Activated effector memory CD4-positive, alpha-beta T cell treated with anti-CD3 and anti-CD28 coated beads, Interleukin-2, amount 50 U/mL, for 16 hours (primary cell): ENCODE measurements at places on chromosomes 16 and 17.

DNA sequence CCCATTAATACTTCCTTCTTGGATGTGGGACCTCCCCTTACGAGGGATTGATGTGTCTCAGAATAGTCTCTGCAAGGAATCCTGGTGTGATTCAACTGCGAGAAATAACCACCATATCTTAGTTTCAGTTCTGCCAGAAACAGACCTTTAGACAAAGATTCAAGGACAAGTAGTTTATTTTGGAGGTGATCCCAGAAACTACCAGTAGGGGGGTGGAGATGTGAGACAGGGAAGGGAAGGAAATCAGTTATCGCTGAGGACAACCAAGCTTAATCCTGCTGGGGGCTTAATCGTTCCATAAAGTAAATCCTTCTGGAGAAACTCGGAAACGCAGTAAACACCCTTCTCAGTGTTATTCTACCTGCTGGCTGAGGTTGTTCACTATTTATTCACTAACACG is 5.0 kb upstream of the SDR42E1 start:
- DNase-seq, result no peak

- no peak for DNase-seq
These were observed 16.7 kb upstream of the SLC12A3 start for GRCh38 chr16:56848029-56848936.

DNA sequence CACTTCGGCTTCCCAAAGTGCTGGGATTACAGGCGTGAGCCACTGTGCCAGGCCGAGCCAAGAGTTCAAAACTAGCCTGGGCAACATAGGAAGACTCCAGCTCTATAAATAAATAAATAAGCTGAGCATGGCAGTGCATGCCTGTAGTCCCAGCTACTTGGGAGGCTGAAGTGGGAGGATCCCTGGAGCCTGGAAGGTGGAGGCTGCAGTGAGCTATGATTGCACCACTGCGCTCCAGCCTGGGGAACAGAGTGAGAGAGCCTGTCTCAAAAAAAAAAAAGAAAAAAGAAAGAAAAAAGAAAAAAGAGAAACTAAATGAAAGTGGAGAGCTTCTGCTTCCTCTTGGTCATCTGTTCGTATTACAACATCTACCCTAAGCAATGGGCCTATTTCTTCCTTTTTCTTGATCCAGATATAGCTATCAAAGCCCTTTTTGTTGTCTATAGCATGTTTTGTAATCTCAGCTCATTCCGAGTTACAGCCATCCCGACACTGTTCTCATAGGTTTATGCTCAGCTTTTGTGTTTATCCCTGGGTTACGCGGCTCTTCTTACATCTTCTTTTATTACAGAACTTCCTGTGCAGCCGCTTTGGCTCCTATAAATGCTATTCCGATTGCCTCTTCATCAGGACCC is 14.1 kb upstream of the MAPK3 start:
- no peak for DNase-seq

DNA sequence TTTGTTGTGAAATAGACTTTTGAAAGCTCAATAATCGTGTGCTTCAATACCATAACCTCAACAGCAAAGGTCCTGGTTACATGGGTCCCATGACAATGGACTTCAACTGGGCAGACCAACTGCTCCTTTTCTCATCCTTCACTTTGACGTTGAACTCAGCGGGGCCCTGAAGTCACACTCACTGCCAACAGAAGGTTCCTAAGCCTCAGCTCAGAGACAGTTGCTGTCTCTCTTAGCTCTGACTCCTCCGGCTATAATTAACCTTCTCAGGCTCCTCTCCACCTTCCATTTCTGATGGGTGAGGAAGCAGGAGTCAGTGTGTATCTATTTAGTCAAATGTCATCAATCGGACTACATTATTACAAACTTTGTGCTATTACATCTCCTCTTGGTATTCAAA is 23.8 kb downstream of the MPP3 start:
- DNase-seq, result no peak

DNA sequence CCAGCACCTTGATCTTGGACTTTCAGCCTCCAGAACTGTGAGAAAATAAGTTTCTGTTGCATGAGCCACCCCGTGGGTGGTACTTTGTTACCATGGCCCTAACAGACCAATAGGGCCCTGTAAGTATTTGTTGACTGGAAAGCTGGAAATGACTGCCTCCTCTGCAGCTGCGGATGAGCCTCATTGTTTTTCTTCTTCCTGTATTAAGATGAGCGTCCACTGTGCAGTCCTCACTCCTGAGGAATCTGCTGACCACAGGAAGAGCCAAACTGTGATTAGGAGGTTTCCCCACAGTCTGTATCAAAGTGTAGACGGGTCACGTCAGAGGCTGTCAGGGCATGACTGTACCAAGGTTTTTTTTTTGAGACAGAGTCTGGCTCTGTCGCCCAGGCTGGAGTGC is 12.2 kb upstream of the AKTIP start:
- DNase-seq, result no peak

DNA sequence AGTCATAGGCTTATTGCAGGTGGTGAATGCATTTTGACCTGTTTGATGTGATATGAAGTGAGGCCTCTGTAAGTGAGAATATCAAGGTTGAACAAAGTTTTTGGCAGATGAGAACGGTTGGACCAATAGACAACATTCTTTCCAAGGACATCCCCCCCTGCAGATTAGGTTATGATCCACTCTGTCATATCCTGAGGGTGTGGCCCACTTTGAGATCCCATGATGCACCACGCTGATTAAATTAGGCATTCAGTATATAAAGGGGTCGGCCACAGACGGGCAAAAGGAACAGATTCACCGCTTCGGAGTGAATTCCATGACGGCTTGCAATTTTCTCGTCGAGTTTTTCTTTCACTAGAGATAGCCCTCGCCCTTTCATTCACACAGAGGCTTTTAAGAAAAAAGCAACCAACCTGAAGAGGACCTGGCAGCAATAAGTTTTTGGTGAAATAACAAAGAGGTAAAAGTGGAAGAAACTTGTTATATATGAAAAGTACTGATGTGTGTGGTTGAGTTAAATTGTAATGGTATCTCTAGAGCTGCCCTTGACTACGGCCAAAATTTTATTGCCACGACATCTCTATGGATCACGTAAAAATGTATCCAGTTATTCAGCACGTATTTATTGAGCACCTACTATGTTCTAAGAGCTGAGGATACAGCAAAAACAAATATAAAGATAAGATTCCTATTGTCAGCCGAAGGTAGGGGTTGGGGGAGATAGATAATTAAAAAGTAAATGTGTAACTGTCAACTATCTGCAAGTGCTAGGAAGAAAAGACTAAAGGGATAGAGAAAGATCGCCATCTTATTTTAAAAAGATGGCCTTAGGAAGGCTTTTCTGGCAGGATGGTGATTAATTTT is 1.7 kb upstream of the RBBP6 start:
- DNase-seq, result no peak

GRCh38 chr17:79562192-79562930 is 48.5 kb downstream of the RBFOX3 start:
- no peak for DNase-seq
